ENCODE measurements at places on chromosomes 2 and 18. TPM values are rescaled to one million over a fixed set of nuclear protein-coding genes. Genes with fewer than 3 reads are reported as not detected.

DNA sequence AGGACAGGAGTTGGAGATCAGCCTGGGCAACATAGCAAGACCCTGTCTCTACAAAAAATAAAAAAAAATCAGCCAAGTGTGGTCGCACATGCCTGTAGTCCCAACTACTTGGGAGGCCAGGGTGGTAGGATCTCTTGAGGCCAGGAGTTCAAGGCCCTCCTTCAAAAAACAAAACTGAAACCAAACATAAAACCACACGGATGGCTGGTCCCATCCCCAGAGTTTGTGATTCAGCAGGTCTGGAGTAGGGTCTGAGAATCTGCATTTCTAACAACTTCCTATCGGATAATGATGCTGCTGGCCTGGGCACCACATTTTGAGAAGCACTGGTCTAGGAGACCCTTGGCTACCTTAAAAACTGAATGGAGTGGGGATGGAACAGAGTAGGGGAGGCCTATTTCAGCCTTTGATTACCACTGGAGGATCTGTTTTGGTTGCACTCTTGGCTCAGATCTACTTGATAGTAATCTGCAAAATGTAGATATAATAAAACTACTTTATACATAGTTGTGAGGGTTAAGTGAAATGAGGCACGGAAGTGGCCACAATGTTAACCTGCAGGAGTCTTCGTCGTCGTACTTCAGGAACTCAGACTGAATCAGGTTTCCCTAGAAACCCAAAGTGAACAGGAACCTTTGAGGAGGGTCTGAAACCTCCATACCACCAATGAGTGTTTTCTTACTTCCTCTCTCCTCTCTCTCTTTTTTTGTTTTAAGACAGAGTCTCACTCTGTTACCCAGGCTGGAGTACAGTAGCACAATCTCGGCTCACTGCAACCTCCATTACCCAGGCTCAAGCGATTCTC is 25.5 kb upstream of the NFE2L2 start:
- no peak for ATAC-seq

The SCLY gene
- total RNA-seq, result 8.9 TPM

DNA sequence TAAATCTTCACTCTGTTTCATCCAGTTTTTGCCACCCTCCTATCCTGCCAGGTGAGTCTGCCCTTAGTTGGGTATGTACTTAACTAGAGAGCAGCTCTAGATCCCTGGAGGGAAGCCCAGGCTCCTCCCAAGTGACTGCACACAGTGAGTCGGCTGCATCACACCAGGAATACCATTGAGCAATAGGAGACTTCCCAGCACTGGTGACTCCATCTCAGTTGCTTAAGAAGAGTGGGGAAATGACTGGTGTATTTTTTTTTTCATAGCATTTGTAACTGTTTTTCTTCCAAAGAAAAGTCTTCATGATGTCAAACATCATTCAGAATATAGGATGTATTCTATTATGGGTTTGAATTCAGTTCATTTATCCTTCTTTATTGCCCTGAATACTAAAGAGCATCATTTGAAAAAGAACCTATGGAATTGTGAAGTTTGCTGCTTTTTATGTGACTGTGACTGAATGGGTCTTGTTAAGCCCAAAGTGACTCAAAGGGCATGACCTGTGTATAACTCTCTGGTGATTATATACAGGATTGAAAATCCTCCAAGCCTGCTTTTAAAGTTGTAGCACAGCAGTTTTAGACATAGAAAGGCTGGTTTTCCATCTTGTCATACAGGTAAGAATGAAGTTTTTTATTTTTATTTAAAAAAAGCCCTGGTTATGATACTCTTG is 84.3 kb downstream of the MAP3K20 start:
- peak; percentile 100 for ATAC-seq

DNA sequence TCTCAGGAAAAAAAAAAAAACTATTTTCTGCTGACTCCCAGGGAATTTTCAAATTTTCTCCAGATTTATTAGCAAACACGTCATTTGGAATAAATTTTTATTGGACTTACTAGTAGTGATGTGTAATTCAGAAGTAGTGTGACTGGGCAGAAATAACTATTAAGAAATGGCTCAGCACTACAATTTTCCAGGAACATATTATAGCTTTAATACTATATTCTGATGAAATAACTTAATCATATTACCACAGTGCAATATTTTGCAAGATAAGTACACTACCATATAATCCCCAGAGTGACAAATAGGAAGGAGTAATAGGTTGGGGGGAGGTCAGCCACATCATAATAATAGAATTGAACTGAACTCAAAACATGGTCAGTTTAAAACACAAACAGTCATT is 19.7 kb upstream of the TNFAIP6 start:
- no peak for ATAC-seq

The REEP1 gene
- total RNA-seq, result 1.6 TPM

- no peak for ATAC-seq
Observed at GRCh38 chr2:51085420-51086068, 53.6 kb upstream of the NRXN1 start.

The CCDC85A gene
- total RNA-seq, result 0.24 TPM

The ATOH8 gene
- total RNA-seq, result 1.2 TPM

The DES gene
- total RNA-seq, result 29.3 TPM

GRCh38 chr2:143083636-143084035 is 45.6 kb upstream of the ARHGAP15 start:
- ATAC-seq, result no peak

DNA sequence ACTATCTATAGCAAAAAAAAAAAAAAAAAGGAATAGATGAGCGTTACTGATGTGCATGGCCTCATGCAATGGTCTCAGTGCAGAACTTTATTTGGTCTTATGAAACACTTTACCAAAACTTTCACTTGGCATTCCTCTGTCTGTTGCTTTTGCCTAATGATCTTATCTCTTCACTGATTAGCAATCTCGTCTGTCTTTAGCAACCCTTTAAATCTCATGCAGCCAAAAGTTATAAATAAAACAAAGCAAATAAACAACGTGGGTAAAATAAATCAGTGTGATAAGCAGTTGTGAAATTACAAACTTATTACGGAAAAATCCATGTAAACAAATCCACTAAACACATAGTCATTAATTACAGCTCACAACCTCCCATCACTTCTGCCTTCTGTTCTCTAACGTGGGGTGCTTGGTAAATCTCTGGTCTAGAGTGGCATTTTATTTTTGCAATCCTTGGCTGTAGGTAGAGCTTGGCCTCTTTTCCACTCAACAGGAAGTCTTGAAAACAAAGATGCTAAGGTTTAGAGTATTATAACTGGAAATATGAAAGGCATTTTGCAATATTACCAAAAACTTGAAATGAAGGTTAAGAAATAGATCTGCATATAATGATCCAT is 288.0 kb downstream of the AFF3 start:
- no peak for ATAC-seq

DNA sequence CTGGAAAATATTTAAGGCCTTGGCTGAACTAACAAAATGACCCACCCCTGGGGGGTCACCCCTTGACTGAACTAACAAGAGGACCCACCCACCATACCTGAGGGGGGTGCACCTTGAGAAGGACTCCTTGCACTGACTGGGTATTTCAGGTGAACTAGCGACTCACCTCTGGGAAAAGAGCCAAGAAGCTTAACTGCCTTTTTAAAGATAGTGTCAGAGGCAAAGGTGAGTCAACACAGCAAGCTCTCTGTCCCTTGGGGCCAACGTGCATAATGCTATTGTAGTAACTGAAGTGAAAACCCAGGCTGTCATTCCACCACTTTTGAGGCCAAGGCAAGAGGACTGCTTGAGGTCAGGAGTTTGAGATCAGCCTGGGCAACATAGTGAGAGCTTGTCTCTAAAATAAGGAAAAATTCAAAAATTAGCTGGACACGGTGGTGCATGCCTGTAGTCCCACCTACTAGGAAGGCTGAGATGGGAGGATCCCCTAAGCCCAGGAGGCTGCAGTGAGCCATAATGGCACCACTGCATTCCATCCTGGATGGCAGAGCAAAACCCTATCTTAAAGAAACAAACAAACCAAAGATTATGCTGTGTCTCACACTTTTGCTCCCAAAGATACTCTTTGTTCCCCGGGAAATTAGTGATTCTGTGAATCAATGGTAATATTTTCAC is 36.4 kb upstream of the ZCCHC2 start:
- ATAC-seq, result peak; percentile 91

The C1QL2 gene
- total RNA-seq, result not detected

All from esophagus mucosa (tissue), 1 donor.